Right renal cortex interstitium (tissue), 3 donors: ENCODE measurements at places on chromosomes 16 and 17. TPM values are rescaled to one million over a fixed set of nuclear protein-coding genes. Genes with fewer than 3 reads are reported as not detected.
A peak's percentile ranks its signal among the peaks of the same experiment; 100 is the strongest.

DNA sequence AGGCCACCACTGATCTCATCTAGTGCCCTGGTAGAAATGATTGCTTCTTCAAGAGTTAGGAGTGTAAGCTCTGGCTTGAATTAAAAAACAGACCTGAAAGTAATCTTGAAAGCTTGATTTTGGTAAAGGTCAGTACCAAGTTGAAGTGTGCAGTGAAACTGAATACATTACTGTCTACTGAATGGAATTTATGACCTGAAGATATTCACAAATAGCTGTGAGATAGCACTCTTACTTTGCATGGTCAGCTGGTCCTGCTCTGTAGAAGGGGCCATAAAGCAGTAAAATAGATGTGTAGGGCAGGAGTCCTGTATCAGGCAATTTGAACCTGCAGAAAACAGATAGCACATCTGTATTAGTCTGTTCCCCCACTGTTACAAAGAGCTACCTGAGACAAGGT, 78.6 kb downstream of the MYH13 start:
- no peak for DNase-seq

- no peak for DNase-seq
Measured at GRCh38 chr17:78142119-78142861, 3.9 kb upstream of the C17orf99 start.

DNA sequence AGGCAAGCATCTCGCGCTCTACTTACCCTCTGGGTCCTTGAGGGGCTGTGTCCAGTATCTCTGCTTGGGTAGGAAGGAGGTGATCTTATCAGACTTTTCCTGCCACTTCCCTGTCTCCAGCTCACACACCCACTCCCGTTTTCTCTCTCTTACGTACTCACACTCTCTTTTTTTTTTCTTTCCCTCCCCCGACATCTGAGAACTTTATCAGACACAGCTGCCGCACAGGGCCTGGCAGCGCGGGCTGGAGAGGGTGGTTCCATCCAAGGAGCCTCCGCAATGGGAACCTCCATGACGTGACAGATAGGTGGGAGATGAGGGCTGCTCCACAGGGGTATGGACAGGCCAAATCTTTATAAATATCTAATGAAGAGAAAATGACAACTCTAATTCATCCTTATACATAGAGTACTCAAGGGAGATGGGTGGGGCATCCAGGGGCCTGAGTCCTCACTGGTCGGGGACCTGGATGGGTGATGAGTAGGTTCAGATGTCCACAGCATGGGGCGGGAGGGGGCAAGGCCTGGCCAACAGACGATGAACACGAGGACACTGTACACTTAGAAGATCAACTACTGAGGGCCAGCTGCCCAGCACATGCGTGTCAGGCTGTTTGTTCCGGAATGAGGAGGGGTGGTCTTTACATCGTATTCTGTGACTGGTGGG, 23.3 kb downstream of the MINK1 start:
- DNase-seq = no peak

DNA sequence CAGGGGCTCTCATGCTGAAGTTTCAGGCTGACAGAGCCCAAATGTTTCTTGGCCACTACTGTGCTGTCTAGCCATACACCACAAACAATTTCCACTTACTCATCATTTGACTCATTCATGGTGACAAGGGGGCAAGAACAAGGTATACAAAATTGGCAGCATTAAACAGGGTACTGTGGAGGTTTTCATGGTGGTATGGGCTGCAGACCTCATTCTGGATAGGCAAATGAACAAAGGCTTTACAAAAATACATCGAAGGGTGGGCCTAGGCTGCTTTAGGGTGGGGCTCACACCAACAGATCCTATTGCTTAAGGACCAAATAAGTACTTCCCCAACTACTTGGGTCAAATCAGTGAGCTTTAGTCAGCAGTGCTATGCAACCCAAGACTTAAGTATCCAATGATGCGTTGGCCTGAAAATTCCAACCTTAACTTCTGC, 53.0 kb downstream of the N4BP1 start:
- no peak for DNase-seq

DNA sequence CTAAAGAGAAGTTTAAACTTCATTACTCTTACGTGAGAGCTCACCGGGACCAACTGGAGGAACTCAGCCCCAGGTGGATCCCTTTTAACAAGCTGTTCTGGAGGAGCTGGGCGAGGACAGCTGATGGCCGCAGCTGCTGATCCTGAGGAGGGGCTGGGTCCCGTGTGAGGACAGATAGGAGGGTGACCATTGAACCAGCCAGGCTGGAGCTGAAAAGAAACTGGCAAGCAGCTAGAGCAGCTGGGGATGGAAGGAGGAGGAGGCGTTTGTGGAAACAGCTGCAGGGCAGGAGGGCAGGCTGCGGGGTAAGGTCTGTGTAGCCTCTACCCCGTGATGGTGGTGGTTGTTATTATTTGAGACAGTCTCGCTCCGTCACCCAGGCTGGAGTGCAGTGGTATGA, 119.5 kb downstream of the AATF start:
- no peak for DNase-seq

DNA sequence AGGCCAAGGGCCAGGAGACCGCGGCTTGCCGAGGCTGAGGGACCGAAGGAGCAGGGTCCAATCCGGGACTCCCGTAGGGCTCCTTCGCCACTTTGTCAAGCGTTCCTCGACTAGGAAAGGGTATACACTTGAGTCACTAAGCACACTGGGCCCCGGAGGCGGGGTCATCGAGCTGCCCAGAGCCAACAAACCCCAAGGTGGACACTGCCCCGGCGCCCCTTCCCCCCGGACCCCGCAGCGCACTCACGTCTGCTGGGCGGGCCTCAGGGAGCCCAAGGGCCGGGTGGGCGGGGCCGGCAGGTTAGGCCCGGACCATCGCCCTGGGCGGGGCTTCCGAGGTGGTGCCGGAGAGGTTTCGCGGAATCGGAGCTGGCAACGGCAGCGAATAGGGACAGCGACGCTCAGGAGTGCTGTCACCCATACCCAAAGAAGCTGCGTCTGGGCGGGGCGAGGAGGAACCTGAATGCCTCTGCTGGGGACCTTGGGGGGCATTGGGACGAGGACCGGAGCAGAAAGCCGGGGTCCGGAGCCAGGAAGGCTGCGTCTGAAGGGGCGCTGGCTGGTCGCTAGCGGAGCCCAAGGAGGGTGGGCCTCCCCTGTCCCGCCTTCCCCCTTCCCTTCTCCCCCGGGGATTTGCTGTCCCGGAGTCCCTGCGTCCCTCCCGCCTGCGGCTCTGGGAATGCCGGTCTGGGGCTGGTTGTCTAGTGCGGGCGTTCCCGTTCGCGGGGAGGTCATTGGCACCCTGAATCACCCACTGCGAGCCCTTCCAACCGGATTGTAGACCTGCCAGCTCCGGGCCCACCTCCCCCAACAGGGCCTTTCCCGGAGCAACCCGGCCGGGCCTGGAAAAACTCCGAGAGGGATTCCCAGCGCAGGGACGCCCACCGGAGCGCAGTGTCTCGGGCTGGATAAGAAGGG, 118.2 kb upstream of the SMURF2 start:
- no peak for DNase-seq

Gene GRIN2A
- polyA plus RNA-seq = 5.1 TPM

Gene CYGB
- polyA plus RNA-seq = 13.4 TPM

Gene XYLT1
- 7.4 TPM for polyA plus RNA-seq

GRCh38 chr16:48013491-48013901, 142.3 kb downstream of the ABCC12 start:
- DNase-seq = no peak

GRCh38 chr17:30600830-30601494, 123.8 kb downstream of the GOSR1 start:
- DNase-seq = peak; percentile 19

- DNase-seq = no peak
Measured at GRCh38 chr16:17160920-17161431, 309.8 kb downstream of the XYLT1 start.

Gene SDR42E1
- 14.6 TPM for polyA plus RNA-seq

Gene CCR7
- 0.40 TPM for polyA plus RNA-seq

DNA sequence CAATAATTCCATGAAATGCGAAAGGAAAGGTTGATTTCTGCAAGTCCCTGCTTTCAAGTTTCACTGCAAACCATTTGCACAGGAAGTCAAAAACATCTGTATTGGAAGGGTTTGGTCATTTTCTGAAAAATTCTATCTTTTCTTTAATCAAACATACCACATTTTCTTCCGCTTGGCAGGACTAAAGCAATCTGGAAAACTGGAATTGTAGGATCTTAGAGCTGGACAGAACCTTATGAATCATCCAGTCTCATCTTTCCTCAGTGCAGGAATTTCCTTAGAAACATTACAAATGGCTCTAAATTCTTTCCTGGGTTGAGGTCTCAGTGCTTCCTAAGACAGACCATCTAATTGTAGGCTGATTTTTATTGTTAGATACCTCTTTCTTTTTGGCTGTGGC, 111.5 kb upstream of the ELAC2 start:
- no peak for DNase-seq

Gene LITAFD
- not detected for polyA plus RNA-seq

Gene ATAD5
- polyA plus RNA-seq = 6.5 TPM

DNA sequence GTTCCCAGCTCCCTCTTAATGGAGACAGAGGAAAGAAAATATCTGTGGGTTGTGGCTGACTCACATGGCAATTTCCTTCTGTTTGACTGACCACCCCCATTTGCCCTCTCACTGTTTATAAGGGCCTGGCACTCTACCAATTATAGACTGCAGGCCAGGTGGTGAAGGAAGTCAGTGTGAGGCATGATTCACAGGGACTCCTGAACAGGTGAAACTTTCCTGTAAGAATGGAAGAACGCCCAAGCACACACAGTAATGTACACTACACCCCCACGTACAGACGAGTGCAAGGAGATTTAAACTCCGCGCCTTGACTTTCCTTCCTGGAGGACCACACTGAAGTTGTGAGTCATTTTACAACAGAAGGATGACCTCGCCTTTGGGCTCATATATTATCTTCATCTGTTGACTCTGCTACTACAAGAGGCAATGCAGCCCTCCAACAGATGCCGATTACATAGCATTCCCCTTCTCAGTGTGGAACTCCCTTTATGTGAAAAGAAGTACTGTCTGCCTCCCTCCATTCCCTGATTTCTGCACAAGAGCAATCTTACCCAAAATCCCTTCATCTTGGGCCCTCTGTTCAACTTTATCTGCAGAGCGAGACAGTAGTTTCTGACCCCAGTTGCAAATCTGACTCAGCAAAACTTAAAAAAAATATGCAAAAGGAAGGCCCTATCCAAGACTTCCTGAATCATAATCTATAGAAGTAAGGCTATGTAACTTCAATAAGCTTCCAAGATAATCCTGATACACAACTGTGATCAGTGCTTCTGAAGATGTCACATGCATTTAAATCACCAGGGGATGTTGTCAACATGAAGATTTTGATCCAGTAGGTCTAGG, 163.6 kb downstream of the SHISA6 start:
- DNase-seq = no peak

GRCh38 chr17:27531469-27531961, 75.3 kb downstream of the KSR1 start:
- no peak for DNase-seq

DNA sequence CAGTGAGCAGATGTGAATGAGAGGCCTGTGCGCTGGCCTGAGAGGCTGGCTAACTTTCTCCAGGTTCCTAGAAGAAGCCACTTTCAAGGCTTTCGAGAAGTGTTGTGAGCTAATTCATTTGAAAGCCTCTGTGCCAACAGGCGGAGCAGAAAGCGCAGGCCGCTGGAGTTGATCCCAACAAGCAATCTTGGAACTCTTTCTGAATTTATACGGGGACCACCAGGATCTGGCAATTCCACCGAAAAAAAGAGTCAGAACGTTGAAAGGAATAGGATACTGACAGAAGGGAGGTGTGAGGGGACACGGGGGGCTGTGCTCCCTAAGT, 71.3 kb upstream of the METRNL start:
- DNase-seq = no peak

DNA sequence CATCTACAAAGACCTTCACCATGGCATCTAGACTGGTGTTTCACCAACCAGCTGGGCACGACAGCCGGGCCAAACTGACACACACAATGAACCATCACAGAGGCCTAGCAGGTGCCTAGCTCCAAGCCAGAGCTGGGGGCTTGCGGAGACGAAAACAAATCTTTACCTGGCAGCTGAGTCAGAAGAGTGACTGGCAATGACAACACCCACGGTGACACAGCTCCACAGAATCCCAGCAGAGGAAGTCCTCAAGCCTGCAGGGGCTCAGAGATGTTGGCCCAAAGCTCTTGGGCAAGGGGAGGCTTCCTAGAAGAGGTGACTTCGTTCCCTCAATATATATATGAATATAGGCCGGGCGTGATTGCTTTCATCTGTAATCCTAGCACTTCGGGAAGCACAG, 5.1 kb downstream of the MMP25 start:
- no peak for DNase-seq

Gene C17orf50
- not detected for polyA plus RNA-seq

Gene MPV17L
- 8.8 TPM for polyA plus RNA-seq

DNA sequence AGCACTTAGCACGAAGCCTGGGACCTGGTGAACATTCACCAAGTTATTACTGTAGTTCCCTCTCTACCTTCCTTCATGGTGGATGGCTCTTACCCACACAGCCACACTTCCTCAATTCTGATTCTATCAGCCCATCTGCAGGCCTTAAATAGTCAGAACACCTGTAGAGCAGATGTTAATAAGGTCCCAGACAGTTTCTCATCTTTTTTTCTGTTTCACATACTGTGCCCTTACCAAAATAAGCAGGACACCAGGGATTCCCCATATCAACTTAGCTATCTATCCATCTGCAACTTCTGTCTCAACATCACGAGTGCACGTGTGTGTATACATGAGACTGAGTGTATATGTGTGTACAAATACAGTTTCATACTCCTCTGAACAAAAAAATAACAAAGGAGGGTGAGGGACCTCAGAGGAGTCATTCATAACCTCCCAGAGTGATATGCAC, 2.8 kb downstream of the RECQL5 start:
- no peak for DNase-seq

DNA sequence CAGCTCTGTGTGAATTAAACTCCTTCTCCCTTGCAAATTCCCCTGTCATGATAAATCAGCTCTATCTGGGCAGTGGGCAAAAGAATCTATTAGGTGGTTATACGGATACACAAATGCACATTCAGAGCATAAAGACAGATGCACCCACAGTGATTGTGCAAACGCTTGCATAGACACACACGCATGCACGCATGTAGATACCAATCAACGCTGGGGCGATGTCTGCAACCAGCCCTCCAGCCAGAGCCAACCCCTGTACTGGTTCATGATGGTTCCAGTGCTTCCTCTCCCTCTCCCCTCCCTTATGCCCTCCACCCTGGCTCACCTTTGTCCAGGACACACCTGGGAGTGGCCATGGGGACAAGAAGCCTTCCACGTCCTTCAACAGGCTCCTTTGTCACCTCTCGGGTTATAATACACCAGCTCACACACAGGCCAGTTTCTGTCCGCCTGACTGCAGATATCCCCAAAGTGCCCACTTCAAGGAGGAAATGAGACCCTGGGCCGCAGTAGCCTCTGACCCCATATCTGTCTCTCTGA, 33.1 kb upstream of the SNN start:
- no peak for DNase-seq

GRCh38 chr16:89815639-89816348, 653 bp downstream of the FANCA start:
- no peak for DNase-seq

Gene NPB
- polyA plus RNA-seq = 1.1 TPM

- DNase-seq = no peak
Measured at GRCh38 chr16:85910854-85911247, 11.9 kb downstream of the IRF8 start.

Gene CCL18
- not detected for polyA plus RNA-seq

- DNase-seq = no peak
Measured at GRCh38 chr16:60905811-60906210, 1130.4 kb downstream of the CDH8 start.

Gene NKD1
- 9.3 TPM for polyA plus RNA-seq

- DNase-seq = no peak
Measured at GRCh38 chr17:40540448-40540847, 24.8 kb downstream of the CCR7 start.

Gene TCAP
- polyA plus RNA-seq = 1.1 TPM

- no peak for DNase-seq
Measured at GRCh38 chr17:48068491-48068961, 20.4 kb downstream of the NFE2L1 start.
